CD4-positive, alpha-beta memory T cell (primary cell): ENCODE measurements at places on chromosomes 7 and 10.

DNA sequence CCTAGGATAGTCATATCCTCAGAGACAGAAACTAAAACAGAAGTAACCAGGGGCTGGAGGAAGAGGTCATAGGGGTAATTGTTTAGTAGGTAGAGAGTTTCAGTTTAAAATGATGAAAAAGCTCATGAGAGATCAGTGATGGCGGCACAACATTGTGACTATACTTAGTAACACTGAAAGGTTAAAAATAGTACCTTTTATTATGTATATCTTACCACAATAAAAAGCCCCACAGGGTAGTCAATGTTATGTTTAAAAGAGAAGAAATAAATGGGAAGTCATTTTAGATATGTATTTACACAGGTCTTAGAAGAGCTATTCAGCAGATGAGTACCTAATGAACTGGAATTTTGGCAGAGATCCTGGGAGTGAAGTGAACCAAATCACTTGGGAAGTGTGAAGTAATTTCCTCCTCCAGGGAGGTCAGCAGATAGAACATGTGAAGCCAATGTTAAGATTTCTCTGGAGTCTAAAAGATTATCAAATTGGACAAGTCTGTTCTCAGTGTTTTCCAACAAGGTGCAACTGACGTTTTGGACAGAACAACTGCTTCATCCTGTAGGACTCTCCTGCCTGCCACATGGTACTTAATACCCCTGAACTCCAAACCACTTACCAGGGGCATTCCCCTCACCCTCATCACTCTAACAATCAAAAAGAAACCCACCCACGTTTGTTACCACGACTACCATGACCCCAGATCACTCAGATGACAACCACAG, 6.4 kb downstream of the CDCA7L start:
- DNase-seq = no peak

- no peak for DNase-seq
These were observed 81.6 kb downstream of the EVX1 start for GRCh38 chr7:27324246-27324645.

GRCh38 chr7:29806995-29807841, 910 bp downstream of the WIPF3 start:
- DNase-seq = no peak

DNA sequence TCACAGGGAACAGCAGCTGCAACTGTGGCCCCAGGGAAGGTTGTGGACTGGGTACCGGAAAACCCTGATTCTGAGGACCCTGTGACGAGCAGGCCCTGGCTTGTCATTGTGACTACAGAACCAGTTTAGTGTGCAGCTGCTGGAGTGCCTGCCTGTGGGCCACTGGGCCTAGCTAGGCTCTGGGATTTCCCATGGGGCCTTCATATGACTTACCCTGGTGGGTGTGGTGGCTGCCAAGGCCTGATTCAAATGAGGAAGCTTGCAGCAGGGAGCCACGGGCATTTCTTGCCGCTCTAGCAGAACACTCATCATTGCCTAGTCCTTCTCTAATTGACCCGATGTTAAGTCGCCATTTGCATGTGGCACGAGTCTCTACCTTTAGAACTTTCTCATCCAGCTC, 14.7 kb upstream of the CAMK2G start:
- DNase-seq = no peak

DNA sequence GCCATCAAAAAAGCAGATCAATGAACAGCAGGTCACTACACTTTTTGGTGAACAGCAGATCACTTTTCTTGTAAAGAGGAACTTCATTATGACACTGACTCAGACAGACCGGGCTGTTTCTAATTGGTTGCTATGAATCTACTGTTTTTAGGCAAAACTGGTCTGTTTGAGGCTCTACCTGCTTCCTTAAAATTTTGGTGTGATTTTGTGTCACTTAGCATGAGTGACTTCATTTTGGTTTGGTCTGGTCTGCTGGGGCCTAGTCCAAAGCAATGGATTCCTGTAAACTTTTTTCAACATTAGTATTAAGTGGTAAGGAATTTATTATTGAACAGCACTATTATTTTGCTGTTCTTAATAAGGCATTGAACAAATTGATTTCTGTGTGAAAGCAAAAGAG, 41.8 kb upstream of the C10orf71 start:
- no peak for DNase-seq

GRCh38 chr7:16670731-16671344, 24.9 kb downstream of the BZW2 start:
- DNase-seq = no peak
